ENCODE measurements at places on chromosomes 7 and 10.

- no peak for DNase-seq
Measured at GRCh38 chr7:158497627-158498026, 90.0 kb downstream of the PTPRN2 start.

- DNase-seq = no peak
Measured at GRCh38 chr7:13989126-13989948, at the start of gene ETV1. TSS of gene ETV1 (minus strand) at chr7:13989666. CDS start at chr7:13989052, 614 bp downstream.

DNA sequence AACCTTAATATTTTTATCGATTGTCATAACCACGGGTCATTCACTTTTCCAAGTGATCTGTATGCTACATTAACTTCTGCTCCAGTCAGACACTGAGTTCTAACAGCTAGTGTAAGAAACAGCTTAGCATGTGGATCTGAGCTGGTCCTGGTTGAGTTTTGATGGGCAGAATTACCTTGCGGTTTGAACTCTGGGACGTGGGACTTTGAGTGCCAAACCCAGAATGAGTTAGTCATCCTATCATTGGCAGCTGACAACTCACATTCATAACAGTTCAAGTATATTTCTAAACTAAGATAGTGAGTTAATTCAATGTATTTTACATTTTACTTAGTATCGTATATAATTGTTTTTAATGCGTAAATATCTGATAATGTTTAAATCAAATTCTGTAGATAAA lies 43.2 kb downstream of the C7orf33 start:
- no peak for DNase-seq

- DNase-seq = no peak
Measured at GRCh38 chr10:4725917-4726606, 99.9 kb upstream of the AKR1E2 start.

DNA sequence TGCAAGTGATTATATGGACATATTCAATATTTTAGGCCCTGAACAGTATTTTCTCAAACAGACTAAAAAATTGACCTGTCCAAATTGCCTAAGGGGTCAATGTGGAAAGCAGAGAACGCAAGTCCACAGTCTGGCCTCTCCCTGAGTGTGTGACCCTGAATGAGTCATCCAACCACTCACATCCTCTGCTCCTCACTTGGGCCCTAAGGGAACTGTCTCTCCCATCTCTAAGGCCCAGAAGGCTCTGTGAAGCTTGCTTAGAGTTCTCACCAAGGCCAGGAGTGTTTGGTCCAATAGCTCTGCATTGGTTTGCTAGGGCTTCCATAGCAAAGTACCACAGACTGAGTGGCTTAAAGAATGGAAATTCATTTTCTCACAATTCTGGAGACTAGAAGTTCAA lies 155.1 kb downstream of the LSM5 start:
- no peak for DNase-seq

DNA sequence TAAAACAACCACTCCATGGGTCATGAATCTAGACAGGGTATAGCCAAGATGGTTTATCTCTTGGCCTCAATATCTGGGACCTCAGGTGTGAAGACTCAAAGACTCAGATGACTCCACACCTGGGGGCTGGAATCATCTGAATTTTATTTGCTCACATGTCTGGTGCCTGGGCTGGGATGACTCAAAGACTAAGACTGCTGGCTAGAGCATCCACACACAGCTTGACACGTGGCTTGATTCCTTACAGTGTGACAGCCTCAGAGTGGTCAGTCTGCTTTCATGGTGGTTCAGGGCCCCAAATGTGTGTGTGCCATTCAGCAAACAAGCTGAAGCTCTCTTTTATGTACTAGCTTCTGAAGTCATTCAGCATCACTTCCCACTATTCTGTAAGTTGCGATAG lies 333.7 kb downstream of the RNLS start:
- no peak for DNase-seq

Measured in activated CD4-positive, CD25-positive, alpha-beta regulatory T cell treated with anti-CD3 and anti-CD28 coated beads, Interleukin-2, amount 50 U/mL, for 72 hours (primary cell).